ENCODE measurements at places on chromosomes 7 and 10.

DNA sequence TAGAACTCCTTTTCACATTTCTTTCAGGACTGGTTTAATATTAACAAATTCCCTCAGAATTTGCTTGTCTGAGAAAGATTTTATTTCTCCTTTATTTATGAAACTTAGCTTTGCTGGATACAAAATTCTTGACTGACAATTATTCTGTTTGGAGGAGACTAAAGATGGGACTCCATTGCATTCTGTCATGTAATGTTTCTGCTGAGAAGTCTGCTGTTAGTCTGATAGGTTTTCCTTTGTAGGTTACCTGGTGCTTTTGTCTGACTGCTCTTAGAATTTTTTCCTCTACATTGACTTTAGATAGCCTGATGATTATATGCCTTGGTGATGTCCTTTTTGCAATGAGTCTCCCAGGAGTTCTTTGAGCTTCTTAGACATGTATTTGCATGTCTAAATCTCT, 23.4 kb downstream of the CLRN3 start:
- DNase-seq: no peak

DNA sequence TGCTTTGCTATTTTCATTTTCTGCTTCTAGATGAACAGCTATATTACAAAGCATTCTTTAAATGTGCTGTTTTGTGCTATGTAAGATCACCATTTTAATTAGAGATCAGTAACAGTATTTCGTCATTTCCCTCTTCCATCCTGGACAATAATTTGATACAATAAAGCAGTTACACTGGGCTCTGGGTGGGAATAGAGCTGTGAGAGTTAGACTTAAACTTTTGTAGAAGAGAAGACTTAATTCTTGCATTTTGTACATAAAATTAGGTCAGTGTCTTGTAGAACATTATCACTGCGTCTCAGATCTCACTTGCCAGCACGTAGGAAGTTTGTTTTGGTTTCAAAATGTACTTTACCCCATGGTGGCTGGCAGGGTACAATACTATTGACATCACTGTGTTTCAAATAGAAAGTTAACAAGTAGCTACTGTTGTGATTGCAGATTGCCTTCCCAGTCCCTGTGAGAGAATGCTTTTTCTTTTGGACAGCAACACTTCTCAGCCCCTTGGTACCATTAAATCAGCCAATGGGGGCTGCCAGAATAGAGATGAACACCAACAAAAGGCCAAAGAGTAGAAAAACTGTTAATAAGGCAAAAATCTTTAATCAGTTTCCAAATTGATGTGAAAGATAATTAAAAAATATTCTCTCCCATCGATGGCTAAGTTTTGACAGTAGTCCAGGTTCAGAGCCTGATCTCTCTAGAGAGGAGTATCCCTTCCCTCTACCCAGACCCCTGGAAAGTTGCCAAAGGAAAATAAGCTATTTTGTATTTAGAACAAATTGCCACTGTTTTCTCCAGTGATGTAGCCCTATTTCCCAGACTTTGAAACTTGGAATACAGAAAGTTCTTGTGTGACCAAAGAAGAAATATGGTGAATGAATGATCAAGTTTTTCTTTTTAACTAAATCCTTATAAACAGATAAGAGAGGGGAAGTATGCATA, 35.1 kb downstream of the SMNDC1 start:
- no peak for DNase-seq

GRCh38 chr7:143289421-143289820, 1.3 kb downstream of the CASP2 start:
- DNase-seq: no peak

GRCh38 chr7:117648203-117648866, 168.5 kb downstream of the CFTR start:
- DNase-seq: no peak

DNA sequence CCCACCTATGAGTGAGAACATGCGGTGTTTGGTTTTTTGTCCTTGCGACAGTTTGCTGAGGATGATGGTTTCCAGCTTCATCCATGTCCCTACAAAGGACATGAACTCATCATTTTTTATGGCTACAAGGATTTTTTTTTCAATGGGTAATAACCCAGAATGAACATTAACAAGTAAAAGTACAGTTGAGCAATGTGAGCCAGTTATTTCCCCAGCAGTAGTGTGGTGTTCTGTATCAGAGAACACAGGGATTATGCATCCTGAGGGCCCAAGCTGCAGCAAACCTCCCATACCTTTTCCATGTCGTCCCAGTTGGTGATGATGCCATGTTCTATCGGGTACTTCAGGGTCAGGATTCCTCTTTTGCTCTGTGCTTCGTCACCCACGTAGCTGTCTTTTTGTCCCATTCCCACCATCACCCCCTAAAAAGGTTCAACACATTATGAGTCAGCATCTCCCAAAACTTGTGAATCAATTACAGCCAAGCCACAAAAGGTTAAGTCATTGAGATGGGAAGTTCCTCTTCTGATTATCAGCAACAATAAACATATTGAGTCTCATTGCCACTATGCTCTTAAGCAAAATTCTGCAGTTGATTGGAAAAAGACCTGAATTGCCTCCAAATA, 5.5 kb downstream of the ACTA2 start:
- no peak for DNase-seq

- DNase-seq: no peak
Measured at GRCh38 chr7:6559896-6560295, 8.6 kb upstream of the GRID2IP start.

- DNase-seq: no peak
Measured at GRCh38 chr10:117532451-117533107, 10.0 kb upstream of the EMX2 start.

GRCh38 chr7:95669513-95669912, 73.2 kb upstream of the PDK4 start:
- DNase-seq: no peak

- DNase-seq: peak; percentile 33
Measured at GRCh38 chr10:33143160-33143728, 185.2 kb upstream of the ITGB1 start.

DNA sequence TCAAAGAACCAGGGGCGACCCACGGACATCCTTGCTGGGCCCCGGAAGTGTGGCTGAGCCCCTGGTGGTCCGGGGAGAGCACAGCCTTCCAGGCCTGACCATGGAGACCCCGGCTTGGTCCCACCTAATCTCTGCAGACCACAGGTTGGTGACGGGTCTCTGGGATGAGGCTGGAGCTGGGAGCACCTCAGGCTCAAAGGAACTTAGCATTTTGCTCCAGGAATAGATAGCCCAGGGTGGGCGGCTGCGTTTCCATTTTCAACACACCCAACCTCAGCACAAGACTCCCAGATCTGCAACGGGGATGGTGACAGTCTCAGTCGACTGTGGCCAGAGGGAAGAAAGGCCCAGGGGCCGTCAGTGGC, 58.5 kb downstream of the FOXL3 start:
- DNase-seq: no peak

- DNase-seq: no peak
Measured at GRCh38 chr7:158244430-158244829, 343.2 kb downstream of the PTPRN2 start.

DNA sequence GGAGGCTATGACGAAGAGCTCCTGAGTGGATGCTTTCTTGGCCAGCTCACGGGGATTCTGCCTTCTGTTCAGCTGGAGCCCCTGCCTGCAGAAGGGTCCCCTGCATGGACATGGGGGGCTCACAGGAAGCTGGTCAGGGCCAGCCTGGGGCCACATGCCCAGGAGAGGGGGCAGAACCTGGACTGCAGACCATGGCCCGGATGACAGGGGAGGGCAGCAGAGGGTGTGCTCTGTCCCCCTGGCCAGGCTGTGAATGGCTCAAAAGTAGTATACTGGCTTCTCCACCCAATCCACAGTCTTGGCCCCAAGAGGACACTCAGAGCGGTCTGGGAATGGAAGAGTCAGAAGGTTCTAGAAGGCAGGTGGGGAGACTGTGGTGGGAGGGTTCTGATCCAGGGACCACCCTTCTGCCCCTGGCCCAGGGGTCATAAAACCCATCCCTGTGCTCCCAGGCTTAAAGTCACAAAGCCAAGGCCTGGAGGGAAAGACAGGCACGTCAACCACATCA, 40.3 kb downstream of the PPIF start:
- no peak for DNase-seq

- DNase-seq: no peak
Measured at GRCh38 chr10:123463181-123463580, 203.0 kb upstream of the GPR26 start.

DNA sequence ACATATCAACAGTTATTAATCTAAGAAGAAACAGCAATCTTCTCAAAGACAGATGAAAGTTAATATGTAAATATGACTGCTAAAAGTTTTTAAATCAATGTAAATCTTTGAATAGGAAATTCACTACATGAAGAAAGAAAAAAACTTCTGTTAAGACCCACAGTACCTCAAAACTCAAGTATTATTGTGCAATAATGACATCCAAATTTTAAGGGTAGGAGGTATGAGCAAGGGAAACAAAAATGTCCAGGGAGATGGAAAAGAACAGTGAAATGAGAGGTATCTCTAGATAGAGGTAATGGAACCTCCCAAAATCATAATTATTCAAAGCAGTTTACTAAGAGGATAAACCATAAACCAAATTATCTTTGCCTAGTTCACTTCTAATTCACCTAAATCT, 436.8 kb downstream of the PARD3 start:
- no peak for DNase-seq

GRCh38 chr10:47136866-47137265, 163.1 kb upstream of the GDF10 start:
- DNase-seq: no peak

GRCh38 chr10:86105181-86105580, 261.4 kb downstream of the GRID1 start:
- DNase-seq: no peak

DNA sequence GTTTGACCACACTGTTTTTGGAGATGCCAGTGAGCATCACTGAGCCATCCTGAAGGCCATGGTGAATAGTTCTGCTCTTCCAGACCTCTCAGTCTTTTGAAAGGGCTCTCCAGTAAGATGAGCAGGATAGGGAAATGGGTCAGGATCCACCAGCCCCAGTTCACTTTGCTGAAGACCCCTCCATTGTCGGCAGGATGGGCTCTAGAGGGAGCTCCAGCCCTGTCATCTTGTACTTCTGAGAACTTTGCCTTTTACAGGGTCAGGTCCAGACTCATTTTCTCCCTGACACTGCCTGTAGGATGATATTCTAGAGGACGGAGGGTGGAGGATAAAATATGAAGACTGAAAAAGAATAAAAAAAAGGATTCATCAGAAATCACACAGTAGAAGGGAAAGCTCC, 13.1 kb downstream of the LHFPL3 start:
- DNase-seq: no peak

GRCh38 chr7:73437091-73437490, 3.5 kb downstream of the FZD9 start:
- DNase-seq: no peak

DNA sequence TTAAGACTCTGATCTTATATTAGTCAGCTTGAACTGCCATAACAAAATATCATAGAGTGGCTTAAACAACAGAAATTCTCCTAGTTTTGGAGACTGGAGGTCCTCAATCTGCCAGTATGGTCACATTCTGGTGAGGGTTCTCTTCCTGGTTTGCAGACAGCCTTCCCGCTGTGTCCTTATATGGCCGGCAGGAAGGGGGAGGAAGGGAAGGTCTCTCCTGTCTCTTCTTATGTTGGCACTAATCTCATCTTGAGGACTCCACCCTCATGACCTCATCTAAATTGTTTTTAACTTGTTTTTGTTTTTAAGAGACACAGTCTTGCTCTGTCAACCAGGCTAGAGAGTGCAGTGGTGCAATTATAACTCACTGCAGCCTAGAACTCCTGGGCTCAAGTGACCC, 53.1 kb downstream of the VPS41 start:
- no peak for DNase-seq

DNA sequence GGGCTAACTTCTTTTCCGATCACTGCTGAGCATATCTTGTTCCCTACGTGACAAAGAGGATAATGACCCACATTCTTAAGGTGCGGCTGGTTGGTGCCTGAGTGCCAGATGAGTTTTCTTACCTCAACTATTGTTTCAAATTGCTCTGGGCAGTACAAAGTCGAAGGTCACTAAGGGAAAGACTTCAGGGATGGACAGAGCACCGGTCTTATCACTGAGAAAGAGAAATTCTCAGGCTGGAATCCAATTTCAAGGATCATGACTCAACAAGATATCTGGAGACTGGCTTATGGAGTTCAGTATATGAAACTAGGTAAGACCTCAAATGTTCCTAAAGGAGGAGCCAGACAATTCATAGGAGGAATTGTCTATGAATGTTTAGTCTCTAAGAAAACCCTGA, 780.3 kb downstream of the SUGCT start:
- no peak for DNase-seq

GRCh38 chr7:14717816-14718215, 184.7 kb downstream of the DGKB start:
- no peak for DNase-seq

DNA sequence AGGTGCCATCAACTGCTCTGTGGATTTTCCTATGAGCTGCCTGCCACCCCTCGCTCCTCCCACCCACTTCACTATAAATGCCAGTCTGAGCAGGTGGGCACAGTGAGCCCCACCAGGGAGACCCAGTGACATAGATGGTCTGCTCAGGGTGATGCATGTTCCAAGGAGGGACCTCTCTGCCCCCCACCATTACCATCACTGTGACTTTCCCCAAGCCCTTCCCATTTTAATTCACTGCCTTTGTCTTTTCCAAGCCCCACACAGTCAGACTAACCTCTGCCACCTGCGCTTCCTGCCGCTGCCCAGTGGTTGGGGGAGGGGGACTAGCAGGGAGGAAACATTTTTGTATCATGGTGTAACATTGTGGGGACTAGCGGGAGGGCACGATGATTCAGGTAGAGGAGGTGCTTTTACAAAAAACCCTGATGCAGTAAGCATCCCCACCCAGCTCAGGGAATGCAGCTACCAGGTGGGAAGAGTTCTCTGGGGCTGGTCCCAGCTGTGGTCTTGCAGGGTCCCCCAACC, 24.6 kb downstream of the PRSS2 start:
- DNase-seq: no peak

DNA sequence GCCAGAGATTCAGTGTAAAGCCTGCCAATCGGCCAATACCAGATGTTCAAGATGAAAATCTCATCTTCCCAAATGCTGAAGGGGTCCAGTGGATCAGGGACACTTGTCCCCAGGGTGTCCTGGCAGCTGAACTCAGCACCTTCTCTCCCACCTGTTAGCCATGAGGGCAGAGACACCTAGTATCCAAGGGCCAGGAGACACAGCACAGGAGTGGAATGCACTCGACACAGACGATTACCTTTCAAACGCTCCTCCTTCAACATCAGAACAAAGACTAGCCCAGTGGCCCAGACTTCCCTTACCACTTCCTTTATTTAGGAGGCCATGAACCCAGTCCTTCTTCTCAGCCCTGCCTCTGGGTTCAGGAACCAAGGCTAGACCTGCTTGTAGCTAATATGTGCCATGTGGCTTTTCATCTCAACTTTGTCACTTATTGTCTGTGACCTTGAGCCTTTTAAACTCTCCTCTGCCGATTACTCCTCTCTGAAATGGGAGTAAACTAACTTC, 180.3 kb upstream of the PLXNA4 start:
- DNase-seq: no peak

DNA sequence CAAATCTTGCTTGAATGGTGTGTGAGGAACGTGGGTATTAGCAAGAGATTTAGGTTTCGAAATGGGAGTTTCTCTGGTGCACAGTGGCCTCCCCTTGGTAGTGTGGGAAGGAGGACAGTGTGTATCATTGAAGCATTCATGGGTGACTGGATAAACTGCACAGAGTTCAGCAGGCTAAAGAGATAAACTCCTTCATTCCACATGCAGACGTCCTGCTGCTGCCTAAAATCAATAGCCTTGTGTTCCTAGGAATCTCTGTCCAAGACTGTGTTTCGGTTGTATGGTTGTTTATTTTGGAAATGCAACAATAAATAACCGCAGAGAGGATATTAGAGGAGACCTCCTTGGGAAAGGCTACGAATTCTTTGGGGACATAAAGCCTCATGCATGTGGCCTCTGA, 100.9 kb upstream of the FAM171A1 start:
- no peak for DNase-seq
